ENCODE measurements at places on chromosomes 12 and 14.

DNA sequence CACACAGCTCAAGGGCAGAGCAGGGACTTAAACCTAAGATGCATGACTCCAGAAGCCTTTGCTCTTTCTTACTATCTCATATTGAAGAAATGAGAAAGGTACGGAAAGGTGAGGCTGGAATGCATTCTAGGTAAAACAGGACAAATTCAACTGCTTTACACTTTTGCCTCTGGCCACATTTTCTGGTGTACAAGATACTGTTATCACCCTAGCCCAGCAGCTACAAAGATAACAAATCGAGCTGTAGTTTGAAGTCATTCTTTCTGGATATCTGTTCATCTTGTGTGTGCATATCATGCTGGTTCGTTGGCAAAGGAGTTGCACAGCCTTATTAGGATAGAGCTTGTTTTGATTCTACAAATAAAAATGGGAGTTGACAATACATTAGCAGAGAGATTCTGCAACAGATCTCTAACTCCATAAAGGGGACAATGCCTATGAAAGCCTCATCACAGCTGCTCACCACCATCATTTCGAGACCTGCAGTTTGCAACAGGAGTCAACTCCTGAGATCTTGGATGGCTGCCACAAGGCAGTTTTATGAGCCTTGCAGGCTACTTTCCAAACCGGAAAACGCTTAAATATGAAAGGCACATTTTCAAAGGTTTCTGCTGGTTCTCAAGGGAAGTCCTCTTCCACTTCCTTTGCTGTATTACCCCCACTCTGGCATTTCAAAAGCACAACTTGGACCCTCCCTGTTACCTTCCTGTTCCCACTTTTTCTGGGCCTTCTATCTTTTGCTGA, 64.9 kb downstream of the STXBP6 start:
- no peak for DNase-seq

GRCh38 chr12:109766251-109766778, 52.7 kb downstream of the FAM222A start:
- DNase-seq, result no peak

- DNase-seq, result no peak
Observed at GRCh38 chr14:51967521-51967920, 21.8 kb upstream of the RTRAF start.

DNA sequence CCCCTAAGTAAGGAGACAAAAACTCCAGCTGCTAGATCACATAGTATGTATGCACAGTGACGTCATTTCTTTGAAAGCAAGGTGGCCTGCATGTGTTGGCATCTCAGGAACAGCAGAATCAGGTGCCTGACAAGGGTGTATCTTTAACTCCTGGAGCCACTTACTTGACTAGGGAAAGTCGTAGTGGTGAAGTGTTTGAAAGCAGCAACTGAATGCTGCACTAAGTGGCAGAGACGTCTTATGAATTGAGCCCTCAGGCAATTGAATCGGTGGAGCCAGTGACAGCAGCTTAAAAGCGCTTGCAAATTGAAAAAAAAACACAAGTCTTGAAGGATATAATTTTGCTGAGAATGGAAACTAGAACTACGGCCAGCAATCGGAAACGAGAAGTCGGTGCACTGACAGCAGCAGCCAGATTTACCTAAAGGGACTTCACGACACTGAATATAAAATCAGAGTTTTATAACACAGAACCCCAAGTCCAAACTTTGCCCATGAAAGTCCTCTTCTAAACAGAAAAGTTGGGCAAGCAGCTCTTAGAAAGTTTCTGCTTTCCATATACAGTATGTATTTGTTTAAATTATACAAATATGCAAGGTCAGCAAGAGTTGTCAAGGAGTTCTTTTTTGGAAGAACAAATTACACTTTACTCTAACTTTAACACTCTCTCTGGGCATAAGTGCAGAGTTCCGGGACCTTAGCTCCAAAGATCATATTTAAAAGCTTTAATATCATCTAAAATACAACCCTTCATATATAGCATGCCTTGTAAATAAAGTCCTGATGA, 1.1 kb downstream of the IGF1 start:
- no peak for DNase-seq

GRCh38 chr14:59308673-59309072, 120.2 kb downstream of the DAAM1 start:
- no peak for DNase-seq

Data from amygdala (tissue), 56 donors.